ENCODE measurements at places on chromosomes 2 and 18.

GRCh38 chr2:943461-943797 is 7.2 kb upstream of the SNTG2 start:
- DNase-seq: no peak

- DNase-seq: peak; percentile 37
These were observed 205.1 kb downstream of the ARL4C start for GRCh38 chr2:234291765-234292204.

DNA sequence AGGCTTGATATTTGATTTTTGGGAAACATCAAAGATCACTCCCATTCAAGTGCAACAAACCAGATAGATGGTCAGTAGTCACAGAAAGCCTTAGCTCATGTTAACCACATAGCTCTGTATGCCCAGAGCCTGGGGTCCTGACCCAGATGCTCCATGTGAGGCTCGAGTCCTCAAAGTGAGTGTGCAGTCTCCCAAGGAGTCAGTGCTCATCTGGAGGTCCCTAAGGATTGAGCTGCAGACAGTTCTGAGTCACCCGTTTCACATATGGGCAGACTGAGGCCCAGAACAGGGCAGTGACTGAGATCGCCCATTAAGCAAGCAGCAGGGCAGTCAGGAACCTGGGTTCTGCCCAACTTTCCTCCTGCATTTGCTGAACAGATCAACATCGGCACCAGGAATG is 9.2 kb downstream of the TMEM37 start:
- no peak for DNase-seq

GRCh38 chr2:33116799-33117198 is 170.0 kb downstream of the LTBP1 start:
- DNase-seq: no peak

DNA sequence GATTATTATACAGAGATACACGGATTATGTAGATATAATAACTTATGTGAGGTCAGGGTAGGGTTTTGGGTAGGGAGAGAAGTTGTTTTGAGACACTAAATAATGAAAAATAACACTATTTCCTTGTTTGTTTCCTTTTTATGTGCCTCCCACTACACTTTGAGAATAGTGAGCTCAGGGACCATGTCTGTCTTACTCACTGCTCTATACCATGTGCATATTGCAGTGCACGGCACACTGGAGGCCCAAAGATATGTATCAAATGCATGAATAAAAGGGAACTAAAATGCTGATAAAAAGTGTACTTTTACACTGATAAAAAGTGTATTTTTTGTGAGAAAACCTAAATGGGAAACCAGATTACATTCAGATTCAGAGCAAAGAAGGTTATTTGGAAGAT is 151.4 kb upstream of the NABP1 start:
- DNase-seq: no peak

GRCh38 chr18:21483051-21483450 is 117.5 kb downstream of the ESCO1 start:
- no peak for DNase-seq

DNA sequence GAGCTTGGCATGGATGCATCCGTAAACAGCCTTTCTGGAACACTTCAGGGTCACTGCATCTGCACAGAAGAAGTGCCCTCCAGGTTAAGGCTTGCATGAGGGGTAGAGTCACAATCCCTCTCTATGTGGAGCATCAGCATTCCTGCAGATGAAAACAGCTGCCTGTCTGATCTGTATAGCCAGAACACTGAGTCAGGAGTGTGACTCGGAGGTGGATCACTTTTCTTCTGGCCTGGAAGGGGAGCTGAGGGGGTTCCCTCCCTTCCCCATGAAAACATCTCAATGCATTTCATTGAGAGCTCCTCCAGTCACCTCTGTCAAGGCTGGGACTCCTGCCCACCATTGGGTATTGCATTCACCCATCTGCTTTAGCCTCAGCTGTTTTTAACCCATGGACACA is 72.5 kb upstream of the SERPINE2 start:
- DNase-seq: no peak
